ENCODE measurements at places on chromosomes 6 and 20.

DNA sequence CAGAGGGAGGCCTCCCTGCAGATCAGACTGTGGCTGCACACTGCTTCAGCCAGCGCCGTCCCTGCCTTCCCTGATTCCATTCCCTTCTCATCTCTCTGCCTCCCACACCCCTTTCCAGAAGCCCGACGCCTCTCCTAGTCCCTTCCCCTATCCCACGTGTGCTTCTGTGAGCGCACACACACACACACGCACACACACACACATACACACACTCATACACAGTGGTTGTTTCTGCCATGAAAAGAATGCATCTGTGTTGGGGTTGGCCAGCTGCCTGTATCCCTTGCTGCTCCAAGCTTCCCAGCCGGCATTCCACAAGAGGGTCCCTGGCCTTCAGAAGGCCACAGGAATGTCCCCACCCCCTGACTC is 51.7 kb downstream of the MOCS1 start:
- DNase-seq, result no peak

GRCh38 chr20:39875492-39876110 is 813.4 kb downstream of the MAFB start:
- DNase-seq, result no peak

DNA sequence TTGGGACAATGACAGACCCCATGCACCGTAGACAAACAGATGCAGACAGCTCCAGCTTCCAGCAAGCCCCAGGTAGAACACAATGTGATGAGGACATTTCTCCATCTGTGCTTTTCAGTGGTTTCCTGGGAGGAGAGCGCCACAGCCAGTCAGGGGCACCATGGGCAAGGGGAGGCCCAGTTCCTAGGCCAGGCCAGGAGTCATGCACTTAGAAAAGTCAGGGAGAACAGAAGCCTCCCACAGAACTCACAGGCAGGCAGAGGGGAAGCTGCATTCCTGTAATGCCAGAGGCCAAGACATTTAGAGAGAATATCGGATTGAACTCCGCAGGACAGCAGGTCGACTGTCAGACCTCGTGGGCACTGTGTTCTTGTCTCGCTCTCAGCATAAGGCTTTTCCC is 9.2 kb downstream of the SYNDIG1 start:
- DNase-seq, result no peak

DNA sequence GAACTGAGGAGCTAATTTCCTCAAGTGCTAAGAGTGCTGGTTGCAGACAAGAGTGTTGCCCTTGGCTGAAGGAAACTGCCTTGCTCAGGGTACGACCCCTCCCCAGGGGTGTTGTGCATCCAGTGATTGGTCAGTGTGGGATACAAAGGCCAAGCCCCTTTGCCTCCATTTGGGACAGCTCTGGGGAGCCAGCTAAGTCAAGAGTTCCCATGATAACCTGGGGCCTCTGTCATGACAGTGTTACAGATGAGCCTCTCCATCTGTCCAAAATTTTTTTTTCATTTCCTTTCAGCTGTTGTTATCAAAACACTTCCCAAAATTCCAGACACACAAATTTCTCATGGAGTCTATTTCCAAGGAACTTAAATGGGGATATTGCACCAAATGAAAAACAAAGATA is 93.3 kb downstream of the HS3ST5 start:
- no peak for DNase-seq

- no peak for DNase-seq
Measured at GRCh38 chr6:66496659-66497058, 789.6 kb upstream of the EYS start.

GRCh38 chr6:109793792-109794191 is 102.7 kb downstream of the FIG4 start:
- peak; percentile 88 for DNase-seq

DNA sequence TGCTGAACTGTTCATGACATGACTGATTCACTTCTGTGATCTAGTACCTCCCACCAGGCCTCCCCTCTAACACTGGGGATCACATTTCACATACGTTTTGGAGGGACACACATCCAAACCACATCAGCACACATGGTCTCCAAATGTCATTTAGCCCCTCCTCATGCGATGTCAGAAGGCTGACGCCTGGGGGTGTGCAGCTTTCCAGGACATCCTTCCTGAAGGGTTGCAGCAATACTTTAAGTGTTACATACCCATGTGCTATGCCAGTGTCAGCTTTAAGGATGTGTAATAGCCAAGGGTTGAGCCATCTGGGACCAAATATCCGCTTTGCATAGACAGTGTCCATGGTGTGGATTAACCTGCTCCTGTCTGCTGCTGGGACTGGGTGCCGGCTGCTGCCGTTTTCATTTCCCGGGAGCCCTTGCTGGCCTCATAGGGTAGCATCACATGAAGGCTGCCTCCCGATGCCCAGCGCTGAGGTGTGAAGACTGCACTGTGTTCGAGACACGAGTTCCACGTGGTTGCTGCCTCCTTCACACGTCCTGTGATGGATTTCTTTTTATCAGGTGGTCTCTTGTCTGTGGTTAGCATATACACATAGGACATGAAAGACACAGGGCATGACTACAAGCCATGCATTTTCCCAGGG is 219.0 kb downstream of the THBS2 start:
- DNase-seq, result no peak

DNA sequence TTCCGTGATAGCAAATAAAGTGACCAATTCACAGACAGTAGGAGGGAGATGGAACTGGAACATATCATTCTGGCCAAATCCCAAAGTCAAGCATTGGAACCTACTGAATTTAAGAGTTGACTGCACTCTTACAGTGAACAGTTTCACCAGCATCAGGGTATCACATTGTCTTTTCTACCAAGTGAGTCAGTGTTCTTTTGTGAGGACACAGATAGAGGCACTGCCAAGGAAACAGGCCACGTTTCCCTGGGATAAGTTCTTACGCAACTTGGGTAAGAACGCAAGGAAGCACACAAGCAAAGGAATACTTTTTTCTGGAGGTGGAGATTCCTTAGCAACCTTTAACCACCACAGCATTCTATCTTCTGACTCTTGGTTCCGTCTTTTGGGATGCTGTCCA is 28.6 kb upstream of the ENPP5 start:
- DNase-seq, result no peak

- DNase-seq, result no peak
Measured at GRCh38 chr6:82568290-82568993, 204.8 kb downstream of the TPBG start.

DNA sequence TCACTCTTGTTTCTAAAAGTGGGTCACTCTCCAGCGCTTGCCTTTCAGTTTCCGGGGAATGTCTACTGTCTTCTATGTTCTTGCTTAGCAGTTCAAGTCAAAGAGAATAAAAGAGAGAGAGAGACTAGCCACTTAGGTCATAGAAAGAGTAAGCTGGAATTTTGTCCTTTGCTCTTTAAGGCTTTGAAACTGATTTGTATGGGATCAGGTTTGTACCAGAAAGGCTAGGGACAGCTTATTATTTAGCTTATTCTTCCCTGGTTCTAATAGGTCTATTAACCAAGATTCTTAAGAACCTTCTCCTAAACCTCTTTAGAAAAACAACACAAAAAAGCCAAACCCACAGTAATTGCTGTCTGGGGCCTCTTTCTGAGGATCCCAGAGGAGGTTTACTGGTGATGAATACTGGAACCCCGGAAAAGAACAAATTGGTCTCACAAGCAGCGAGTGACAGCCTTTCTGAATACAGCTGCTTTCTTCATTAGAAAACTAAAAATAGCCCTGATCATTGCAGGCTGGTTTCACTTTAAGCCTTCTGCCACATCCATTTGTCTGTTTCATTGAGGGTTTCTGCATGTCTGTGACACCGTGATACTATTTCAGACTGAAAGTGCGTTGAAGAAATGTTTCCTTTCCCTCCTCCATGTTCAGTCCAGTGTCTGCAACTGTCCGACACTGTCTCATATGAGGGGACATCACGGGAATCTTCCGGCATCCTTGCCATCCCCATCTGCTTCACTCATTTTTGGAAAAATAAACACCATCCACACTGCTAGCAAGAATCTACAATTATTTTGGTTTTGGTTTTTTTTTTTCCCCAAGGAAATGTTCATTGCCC is 75.1 kb upstream of the ATXN1 start:
- DNase-seq, result no peak

DNA sequence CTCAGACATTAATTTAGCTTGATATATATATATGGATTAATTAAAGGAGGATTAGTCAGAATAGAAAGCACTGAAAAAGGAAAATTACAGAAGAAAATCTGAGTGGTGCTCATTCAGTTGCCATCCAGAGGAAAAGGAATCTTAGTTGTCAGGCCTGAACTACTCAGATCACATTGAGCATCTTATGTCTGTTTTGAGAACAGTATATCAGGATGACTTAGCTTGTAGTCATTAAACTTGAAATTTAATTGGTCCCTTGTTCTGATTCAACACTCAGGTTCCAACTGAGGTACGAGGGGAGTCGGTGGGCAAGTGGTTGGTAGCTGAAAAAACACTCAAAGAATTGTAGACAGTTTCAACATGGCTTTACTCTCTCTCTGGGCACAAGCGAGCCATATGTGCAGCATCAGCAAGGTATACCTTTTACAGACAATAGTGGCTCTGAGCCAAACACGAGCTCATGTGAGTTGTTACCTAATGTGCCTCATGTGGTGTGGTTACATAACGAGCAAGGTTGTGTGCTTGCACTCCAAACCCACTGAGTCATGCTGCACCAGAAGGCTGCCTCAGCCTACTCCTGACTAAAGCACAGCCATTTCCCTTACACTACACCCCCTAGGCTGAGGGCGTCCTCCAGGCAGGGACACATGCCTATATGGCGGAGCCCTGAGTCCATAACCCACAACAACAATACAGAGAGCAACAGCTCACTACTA is 73.0 kb upstream of the HMGN3 start:
- DNase-seq, result peak; percentile 92
